Activated T-cell treated with anti-CD3 and anti-CD28 coated beads, Interleukin-2, amount 50 U/mL, for 24 hours (primary cell): ENCODE measurements at places on chromosomes 7 and 10.
A peak's percentile ranks its signal among the peaks of the same experiment; 100 is the strongest.

DNA sequence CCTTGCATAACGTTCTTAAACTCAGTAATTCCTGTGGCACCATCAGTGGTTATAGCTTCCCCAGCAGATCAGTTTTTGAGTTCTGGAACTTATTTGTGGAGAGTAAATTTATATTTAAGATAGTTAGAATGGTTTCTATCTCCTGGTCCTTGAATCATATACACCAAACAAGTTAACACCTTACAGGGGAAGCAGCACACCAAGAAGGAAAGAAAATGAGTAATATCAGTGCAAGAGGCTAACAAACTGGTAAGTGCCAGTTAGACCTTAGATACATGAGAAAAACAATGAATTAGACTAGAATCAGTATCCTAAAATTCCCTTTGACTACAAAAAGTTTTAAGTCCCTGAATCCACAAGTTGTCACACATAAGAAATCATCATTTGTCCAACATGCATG lies 54.2 kb downstream of the ABI1 start:
- DNase-seq: no peak

- DNase-seq: no peak
Measured at GRCh38 chr7:27239387-27240014, 3.1 kb upstream of the EVX1 start.

DNA sequence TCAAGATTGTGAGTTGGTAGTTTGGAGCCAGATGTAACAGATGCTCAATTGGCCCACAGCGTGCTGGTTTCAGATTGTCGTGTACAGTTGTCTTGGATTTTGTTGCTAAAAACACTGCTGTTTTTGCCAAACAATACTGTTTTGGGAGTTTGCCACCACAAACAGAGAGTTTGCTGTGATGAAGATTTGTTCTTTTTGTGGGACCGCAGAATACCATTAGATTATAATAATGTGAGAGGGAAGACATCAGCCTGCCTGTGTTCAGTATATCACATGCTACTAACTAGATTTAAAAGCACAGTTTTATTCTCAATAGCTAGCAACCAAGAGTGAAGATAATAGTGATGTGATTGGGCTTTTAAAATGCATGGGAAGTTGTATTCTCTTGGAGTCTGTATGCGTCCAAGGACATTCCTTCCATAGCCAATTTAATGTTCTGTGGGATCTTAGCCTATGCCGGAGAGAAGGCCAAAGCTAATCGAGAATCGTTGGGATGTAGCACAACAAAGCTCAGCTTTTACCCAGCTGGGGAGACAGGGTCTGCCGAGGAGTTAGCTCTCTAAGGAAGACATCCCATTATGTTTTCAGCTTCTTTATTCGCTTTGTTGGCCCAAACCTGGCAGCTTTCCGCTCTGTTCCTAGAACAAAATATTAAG lies 18.7 kb upstream of the ITGA8 start:
- no peak for DNase-seq

DNA sequence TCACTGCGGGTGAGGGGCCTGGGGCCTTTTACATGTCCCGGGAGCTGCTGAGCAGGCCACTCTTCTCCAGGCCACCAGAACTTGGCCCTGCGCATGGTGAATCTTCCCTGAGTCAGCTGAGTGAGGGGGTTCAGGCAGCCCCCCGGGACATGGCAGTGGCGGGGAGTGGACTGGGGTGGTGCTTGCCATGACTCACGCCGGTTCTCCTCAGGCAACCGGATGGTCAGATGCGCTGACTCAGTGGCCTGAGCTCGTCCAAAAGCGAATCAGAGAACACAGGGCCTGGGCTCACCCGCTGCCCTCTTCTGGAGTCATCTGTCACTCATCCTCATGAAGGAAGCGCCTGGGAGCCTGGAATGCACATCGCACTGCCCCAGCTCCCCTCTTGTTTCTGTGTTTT lies 33.5 kb downstream of the HTRA1 start:
- no peak for DNase-seq

- no peak for DNase-seq
Measured at GRCh38 chr10:63562857-63563256, 41.7 kb downstream of the REEP3 start.

DNA sequence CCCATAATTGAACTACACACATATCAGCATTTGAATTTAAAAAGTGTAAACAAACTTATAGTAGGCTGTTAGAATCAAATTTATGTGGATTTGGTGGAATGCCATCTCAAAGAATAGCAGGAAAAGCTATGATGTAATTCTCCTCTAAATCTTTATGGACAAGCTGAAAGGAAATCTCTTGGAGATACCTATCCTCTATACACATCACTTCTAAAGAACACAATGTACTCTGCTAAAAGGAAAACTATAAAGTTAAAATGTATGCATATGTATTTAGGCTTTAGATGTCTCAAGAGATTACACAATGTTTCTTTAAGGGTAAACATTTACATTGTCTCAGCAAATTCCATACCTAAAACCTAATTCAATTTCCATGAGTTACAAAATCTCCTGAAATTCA lies 323.3 kb downstream of the CRPPA start:
- DNase-seq: no peak

GRCh38 chr10:59876695-59877094 lies 29.7 kb downstream of the CCDC6 start:
- DNase-seq: no peak

DNA sequence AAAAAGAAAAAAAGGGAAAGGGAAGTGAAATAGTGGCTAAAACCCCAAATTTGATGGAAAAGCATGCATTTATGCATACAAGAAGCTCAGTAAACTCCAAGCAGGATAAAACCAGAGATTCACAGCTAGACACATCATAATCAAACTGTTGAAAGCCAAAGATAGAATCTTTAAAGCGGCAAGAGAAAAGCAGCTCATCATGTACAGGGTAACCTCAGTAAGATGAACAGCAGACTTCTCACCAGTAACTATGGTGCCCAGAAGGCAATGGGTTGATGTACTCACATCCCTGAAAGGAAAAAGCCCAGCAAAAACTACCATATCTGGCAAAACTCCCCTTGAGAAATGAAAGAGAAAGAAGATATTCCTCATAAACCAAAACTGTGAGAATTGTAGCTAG lies 60.4 kb downstream of the TPST1 start:
- DNase-seq: no peak

DNA sequence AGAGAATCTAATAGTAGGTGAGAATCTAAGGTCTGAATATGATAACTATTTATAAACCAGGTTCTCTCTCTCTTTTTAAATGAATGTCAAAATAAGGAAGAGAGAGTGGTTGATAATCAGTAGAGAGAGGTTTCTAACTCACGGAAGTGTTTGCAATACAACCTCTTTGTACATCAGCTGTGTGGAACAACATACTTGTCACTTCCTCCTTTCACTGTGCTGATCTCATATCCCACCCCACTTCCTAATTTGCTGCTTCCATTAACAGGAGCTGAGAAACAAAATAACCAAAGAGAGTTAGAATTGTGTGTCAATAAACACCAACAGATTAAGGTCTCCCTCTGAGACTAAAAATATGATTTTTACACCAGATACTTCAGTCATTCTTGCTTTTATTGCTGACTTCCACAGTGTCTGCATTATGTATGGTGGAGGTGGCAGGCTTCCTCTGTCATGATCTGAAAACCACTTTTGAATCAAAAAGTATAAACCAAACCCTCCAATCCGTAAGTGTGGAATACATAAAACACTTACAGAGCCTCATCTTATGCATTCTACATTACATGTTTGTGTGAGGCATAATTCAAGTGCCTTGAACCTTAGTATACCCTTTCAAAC lies 25.0 kb downstream of the CACUL1 start:
- DNase-seq: no peak

- no peak for DNase-seq
Measured at GRCh38 chr7:26499315-26499897, 207.7 kb downstream of the SNX10 start.

DNA sequence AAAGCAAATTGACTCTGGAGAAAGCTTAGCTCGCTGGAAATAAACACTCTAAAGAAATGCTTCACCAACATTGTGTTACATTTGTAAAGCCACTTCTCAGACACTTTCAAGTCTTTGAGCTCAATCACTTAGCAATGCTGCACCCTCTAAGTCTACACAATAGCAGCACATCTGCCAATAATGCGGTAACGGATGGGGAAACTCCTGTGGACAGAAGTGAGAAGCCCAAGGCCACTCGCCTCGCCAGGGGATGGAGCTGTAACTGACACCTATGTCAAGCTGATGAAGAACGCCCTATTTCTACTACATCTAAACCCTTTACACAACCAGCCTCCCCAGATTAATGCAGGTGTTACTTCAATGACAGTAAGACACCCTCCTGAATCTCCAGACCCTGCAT lies 167.7 kb downstream of the SFMBT2 start:
- no peak for DNase-seq

- DNase-seq: peak; percentile 44
Measured at GRCh38 chr7:27156916-27157701, 634 bp upstream of the HOXA7 start.

DNA sequence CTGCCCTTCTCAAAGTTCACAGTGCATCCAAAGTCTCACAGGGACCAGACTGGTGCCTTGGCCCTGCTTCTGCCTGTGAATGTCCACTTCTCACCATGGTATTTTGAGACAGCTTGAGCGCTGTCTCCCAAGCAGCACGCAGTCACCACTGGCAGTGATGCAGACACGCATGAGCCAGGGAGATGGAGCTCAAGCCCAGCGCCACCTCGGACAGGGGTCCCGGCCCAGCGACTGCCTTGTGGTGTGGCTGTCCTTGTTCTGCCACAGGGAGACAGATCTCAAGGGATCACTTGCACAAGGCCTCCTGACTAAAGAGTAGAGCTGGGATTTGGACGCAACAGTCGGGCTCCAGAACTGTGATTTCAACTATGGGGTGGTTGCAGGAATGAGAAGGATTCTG lies 92.6 kb upstream of the MBL2 start:
- no peak for DNase-seq

DNA sequence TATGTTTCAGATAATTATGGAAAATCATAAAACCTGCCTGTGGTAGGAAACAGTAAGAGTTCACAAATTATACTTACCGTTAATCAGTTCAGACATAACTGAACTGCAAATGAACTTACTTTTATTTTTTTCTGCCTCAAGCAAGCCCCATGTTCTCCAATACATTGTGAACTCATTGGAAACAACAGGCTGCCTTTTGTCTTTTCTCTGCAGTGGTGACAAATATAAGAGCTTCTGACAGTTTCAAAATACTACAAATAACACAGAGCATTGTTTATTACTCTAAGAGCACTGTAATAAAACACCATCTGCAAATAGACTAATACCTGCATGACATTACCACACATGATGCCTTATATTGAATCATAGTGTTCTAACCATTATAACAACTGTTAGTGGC lies 94.0 kb upstream of the CDCA7L start:
- no peak for DNase-seq

- no peak for DNase-seq
Measured at GRCh38 chr10:116972131-116972530, 32.9 kb downstream of the SHTN1 start.

DNA sequence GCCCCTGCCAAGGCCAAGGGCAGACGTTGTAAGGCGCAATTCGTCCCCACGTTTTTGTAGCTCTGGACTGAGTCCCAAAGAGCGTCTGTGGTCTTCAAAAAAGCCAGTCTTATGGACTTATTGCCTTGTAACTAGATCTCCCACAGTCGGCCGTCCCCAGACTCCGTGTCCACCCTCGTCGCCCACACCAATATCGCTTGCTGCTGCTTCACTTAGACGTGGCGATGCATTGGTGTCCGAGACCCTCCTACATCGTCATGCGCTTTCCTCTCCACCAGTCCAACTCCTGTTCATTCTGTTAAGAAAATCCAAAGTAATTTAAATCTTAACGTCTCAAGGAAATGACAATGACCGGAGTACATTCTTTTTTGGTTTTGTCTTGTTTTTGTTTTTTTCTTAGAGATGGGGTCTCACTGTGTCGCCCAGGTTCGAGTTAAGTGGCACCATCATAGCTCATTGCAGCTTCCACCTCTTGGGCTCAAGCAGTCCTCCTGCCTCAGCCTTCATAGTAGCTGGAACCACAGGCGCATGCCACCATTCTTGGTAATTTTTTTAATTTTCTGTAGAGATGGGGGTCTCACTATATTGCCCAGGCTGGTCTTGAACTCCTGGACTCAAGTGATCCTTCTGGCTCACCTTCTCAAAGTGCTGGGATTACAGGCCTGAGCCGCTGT lies 851 bp downstream of the KIFBP start:
- DNase-seq: no peak

GRCh38 chr10:3514691-3515090 lies 270.3 kb downstream of the KLF6 start:
- DNase-seq: no peak

GRCh38 chr10:91820144-91820543 lies 21.9 kb downstream of the TNKS2 start:
- DNase-seq: no peak

- no peak for DNase-seq
Measured at GRCh38 chr10:89440226-89441009, 26.1 kb downstream of the IFIT5 start.

- DNase-seq: peak; percentile 33
Measured at GRCh38 chr10:71217266-71218045, 5.1 kb downstream of the UNC5B start.

DNA sequence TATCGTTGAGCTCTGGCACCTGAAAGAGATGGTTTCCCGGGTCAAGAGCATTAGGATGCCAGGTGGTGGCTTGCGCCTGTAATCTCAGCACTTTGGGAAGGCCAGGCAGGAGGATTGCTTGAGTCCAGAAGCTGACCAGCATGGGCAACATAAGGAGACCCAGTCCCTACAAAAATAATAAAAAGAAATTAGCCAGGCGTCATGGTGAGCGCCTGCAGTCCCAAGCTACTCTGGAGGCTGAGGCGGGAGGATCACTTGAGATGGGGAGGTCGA lies 6.1 kb upstream of the KCP start:
- no peak for DNase-seq
